ENCODE measurements at places on chromosomes 5 and 9. TPM values are rescaled to one million over a fixed set of nuclear protein-coding genes. Genes with fewer than 3 reads are reported as not detected.
A peak's percentile ranks its signal among the peaks of the same experiment; 100 is the strongest.

The GRM6 gene
- not detected for total RNA-seq

DNA sequence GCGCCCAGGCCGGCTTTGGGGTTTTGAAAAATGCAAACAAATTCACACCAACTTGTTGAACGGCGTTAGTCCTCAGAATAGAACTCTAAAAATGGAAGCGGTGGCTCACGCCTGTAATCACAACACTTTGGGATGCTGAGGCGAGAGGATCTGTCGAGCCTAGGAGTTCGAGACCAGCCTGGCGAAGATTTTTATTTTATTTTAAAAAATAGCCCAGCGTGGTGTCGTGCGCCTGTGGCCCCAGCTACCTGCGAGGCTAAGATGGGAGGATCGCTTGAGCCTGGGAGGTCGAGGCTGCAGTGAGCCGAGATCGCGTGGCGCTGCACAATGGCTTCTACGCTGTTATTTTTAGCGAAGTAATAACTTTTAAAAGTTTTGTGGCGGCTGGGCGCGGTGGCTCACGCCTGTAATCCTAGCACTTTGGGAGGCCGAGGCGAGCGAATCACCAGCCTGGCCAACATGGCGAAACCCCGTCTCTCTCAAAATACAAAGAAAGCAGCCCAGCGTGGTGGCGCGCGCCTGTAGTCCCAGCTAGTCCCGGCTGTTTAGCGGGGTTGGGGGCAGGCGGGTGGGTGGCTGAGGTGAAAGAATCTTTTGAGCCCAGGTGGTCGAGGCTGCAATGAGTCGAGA lies 694 bp upstream of the PLIN2 start:
- H3K4me1 ChIP-seq = peaks cover 44% of the 10 kb centered on the region
- peak; percentile 31 for DNase-seq
- peak overlapping the region; percentile 63 for H3K4me3 ChIP-seq
- H3K36me3 ChIP-seq = no peaks in the 10 kb centered on the region
- no peaks in the 10 kb centered on the region for H3K27me3 ChIP-seq

GRCh38 chr9:92774274-92774673 lies 9.6 kb upstream of the BICD2 start:
- no peak overlapping the region for H3K27ac ChIP-seq
- DNase-seq = no peak
- H3K4me1 ChIP-seq = peaks cover 10% of the 10 kb centered on the region
- H3K36me3 ChIP-seq = no peaks in the 10 kb centered on the region
- H3K4me3 ChIP-seq = no peak overlapping the region
- peaks cover 4% of the 10 kb centered on the region for H3K27me3 ChIP-seq

- H3K36me3 ChIP-seq = no peaks in the 10 kb centered on the region
- no peaks in the 10 kb centered on the region for H3K27me3 ChIP-seq
- H3K4me1 ChIP-seq = no peaks in the 10 kb centered on the region
- no peak for DNase-seq
- no peak overlapping the region for H3K4me3 ChIP-seq
These were observed 422.1 kb downstream of the DMAC1 start for GRCh38 chr9:7377489-7377888.

DNA sequence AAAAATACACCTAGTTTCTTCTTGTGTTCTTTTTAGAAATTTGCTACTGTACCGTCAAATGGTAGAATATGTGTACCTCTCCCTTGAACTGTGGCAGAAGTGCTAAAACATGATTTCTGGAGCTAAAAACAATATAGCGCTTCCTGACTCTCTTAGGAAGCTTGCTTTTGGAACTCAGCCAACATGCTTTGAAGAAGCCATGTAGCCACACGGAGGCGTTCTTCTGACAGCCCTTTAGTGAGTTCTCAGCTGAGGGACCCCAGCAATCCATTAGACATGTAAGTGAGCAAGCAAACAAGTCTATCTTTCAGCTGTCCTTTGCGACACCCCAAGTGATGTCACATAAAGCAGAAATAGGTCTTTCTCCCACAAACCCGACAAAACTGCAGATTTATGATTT lies 917.0 kb downstream of the CDH9 start:
- no peak for DNase-seq
- no peak overlapping the region for H3K4me3 ChIP-seq
- no peaks in the 10 kb centered on the region for H3K36me3 ChIP-seq
- no peaks in the 10 kb centered on the region for H3K4me1 ChIP-seq
- H3K27ac ChIP-seq = no peak overlapping the region

- peaks cover 9% of the 10 kb centered on the region for H3K4me1 ChIP-seq
- H3K27me3 ChIP-seq = no peaks in the 10 kb centered on the region
- no peak for DNase-seq
- H3K36me3 ChIP-seq = no peaks in the 10 kb centered on the region
- no peak within 1 kb of the TSS for H3K27ac ChIP-seq
These were observed at the start of gene CCDC180 for GRCh38 chr9:97307500-97308163. Gene CCDC180, plus strand, starts transcription at chr9:97307659. Its CDS starts 405 bp downstream, at chr9:97308064.

DNA sequence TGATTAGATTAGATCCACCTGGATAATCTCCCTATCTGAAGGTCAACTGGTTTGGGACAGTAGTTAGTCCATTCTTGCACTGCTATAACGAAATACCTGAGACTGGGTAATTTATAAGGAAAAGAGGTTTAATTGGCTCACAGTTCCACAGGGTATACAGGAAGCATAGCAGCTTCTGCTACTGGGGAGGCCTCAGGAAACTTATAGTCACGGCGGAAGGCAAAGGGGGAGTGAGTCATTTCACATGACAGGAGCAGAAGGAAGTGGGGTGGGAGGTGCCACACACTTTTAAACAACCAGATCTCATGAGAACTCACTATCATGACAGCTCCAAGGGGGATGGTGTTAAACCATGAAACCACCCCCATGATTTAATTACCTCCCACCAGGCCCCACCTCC lies 9.9 kb downstream of the C9orf40 start:
- H3K4me1 ChIP-seq = no peaks in the 10 kb centered on the region
- H3K36me3 ChIP-seq = no peaks in the 10 kb centered on the region
- no peak overlapping the region for H3K27ac ChIP-seq

GRCh38 chr9:137663584-137663983 lies 44.8 kb downstream of the EHMT1 start:
- no peak for DNase-seq
- no peak overlapping the region for H3K4me3 ChIP-seq
- peaks cover 15% of the 10 kb centered on the region for H3K4me1 ChIP-seq
- H3K36me3 ChIP-seq = no peaks in the 10 kb centered on the region

All from transverse colon (tissue), 4 donors.